ENCODE measurements at places on chromosomes 7 and 10.

GRCh38 chr7:150648353-150649079, 16.3 kb upstream of the GIMAP6 start:
- peak overlapping the region; percentile 35 for H3K27ac ChIP-seq
- peaks cover 39% of the 10 kb centered on the region for H3K4me1 ChIP-seq
- DNase-seq: no peak
- no peaks in the 10 kb centered on the region for H3K27me3 ChIP-seq

DNA sequence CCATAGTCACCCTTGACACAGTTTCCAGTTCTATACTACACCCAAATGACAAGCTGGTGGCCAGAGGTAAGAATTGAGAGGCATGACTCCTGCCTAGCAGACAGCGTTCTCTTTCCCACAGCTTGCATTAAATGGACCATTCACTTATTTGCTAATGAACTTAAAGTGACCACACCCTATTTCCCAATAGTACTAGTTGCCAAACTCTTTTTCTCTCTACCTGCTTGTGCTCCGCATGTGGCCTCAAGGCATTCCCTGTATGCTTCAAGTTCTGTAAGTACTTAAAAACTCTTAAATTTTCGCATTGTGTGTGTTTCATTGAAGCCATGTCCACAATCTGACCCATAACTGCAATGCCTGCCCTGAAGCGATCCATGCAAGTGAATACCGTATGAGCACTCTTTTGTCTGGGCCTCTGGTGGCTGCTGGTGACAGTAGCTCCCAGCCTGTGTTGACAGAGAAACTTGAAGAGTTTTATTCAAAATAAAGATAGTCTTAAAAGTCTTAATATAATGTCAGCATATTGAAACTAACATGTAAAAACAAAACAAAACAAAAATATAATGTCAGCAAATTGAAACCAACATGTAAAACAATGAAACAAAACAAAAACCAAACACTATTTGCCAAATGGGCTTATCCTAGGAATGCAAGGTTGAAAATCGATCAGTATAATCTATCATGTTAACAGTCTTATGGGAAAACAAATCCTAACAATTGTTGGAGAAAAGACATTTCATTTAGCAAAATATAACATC, 73.6 kb downstream of the CCSER2 start:
- H3K4me1 ChIP-seq: peaks cover 56% of the 10 kb centered on the region
- no peaks in the 10 kb centered on the region for H3K27me3 ChIP-seq
- H3K27ac ChIP-seq: peak overlapping the region; percentile 63
- no peak overlapping the region for H3K4me3 ChIP-seq
- DNase-seq: no peak

GRCh38 chr10:14003517-14004184, 327.1 kb downstream of the FRMD4A start:
- peaks cover 2% of the 10 kb centered on the region for H3K36me3 ChIP-seq
- DNase-seq: no peak
- H3K27ac ChIP-seq: no peak overlapping the region
- H3K27me3 ChIP-seq: peaks cover 17% of the 10 kb centered on the region
- peaks cover 30% of the 10 kb centered on the region for H3K4me1 ChIP-seq

- no peak overlapping the region for H3K27ac ChIP-seq
- no peak for DNase-seq
- peaks cover 3% of the 10 kb centered on the region for H3K36me3 ChIP-seq
These were observed 703.5 kb downstream of the AUTS2 start for GRCh38 chr7:70301673-70302185.

DNA sequence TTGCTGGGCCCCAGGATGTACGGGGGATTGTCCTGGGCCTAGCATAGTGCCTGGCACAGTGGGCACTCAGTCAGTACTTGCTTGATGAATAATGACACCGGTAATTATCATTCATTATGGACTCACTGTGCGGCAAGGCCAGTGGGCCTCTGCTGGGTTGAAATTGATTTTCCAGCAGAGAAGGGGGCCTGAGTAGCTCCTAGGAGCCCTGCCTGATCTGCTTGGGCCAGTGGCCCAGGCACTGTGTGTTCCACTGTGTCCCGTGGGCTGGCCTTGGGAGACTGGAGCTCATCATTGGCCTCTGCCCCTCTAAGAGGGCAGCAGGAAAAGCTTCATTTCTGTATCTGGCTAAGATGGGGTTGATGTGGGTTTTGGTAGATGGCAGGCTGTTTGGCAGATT, 1.4 kb downstream of the CHST3 start:
- no peak overlapping the region for H3K27ac ChIP-seq
- no peaks in the 10 kb centered on the region for H3K4me1 ChIP-seq
- H3K36me3 ChIP-seq: no peaks in the 10 kb centered on the region
- H3K27me3 ChIP-seq: peaks cover 67% of the 10 kb centered on the region
- peak overlapping the region; percentile 41 for H3K4me3 ChIP-seq
- no peak for DNase-seq
